ENCODE measurements at places on chromosomes 7 and 10.

DNA sequence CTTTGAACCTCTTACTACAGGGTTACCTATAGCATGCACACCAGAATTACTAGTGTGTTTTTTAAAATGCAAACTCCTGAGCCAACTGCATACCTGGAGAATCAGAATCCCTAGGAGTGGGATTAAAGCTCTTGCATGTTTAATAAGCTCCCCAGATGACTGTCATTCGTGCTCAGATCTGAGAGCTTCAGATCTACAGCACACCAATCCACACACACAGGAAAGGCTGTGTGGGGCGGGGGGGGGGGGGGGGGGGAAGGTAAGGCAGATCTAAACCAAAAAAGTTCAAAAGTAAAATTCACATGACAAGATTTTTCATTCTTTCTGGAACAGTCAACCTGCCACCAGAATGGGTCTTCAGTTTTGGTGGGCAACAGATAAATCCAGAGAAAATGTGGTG is 5.5 kb downstream of the FAM3C start:
- no peak for DNase-seq

GRCh38 chr7:18550574-18550973 is 55.0 kb downstream of the HDAC9 start:
- no peak for DNase-seq

- no peak for DNase-seq
These were observed 128.3 kb downstream of the SKAP2 start for GRCh38 chr7:26735976-26736600.

DNA sequence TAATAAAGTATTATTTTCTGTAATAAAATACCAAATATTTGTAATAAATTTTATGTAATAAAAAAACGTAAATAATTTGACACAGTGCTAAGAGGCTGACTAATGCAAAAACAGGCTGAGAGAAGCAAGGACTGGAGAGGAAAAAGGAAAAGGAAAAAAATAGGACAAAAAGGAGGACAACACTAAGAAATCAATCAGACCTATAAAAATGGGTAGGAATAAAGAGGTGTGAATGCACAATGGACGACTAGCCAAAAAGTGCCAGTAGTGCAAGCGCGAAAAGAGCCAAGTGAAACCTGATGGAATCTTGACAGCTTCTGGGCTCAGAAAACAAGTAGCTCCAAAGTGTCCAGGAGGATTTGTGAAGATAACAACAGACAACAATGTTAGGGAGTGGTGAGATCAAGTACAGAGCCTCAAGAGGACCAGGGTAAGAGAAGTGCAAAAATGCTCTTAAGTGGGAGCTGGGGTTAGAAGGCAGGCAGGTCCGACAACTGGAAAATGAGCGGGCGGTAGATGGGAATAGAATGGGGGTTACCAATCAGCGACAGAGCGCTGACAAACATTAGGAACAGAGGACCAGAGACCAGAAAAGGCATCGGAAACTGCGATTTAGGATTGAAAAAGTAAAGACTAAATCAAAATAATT is 1.2 kb downstream of the BRAF start:
- no peak for DNase-seq

All from central memory CD4-positive, alpha-beta T cell (primary cell).